ENCODE measurements at places on chromosomes 1 and 21.

DNA sequence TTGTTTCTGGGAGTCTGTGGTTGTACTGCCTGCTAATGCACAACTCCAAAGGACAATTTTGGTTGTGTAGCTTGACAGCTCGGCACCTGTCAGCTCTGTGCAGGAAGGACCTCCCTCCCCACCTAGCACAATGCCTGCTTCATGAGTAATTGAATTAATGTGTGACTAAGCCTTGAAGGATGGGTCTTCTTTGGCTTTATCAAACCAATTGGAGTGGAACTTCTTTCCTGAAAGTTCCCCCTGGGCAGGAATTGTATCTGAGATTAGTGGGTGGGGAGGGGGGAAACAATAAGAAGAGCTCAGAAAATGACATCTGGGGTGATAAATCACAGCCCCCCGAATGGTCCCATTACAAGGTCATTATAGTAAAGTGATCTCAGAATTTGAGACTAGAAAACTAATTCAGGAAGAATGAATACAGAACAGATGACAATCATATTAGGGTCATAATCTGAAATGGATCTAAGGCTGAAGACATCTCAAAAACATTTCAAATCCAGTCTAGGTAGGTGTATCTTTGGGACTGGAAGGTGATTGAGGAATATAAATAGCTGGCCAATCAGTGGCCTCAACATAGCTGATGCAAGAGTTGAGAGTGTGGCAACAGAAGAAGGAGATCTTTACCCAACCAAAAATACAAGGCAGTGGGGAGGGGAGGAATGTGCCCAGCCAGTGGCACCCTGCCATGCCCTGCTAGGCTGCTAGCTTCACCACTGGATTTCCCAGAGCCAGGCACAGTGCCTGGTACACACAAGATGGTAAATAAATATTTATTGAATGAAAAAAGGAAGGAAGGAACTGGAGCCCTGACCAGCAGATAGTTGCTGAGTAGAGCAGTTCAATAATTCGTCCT lies 10.1 kb upstream of the SESN2 start:
- DNase-seq = peak; percentile 56

GRCh38 chr1:160637821-160638539 lies 8.9 kb downstream of the SLAMF1 start:
- no peak for DNase-seq

DNA sequence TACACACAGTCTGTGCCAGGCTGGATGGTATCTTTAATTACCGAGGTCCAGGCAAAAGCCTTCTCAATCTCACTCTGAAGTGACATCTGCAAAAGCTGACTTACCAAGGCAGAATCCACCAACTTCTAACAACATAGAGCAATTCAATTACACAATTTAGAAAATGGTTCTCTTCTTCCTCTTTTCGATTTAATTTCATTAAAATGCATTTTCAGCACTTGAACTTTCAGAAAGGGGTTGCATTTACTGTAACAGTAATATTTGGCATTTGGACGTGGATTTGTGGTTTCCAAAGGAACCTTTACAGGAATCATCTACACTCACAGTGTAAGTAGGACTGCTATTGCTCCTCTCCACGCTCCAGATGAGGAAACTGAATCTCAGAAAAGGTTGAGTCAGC lies 53.3 kb downstream of the ERO1B start:
- DNase-seq = no peak

DNA sequence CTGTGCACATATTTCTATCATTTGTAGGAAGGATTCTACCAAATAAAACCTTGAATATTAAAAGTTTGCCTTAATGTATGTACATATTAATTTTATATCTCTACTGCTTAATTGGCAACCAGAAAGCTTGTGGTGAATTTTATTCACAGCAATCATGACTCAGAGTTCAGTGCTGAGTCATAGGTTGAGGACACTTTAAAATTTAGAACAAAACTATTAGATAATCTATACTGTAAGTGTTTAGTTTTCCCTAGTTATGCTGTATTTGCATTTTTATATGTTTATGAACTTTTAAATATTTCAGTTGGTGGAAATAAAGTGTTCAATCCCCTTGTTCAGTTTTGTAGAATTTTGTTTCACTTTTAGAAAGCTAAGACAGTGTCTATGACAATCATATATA lies 841.5 kb downstream of the KCNT2 start:
- DNase-seq = no peak

DNA sequence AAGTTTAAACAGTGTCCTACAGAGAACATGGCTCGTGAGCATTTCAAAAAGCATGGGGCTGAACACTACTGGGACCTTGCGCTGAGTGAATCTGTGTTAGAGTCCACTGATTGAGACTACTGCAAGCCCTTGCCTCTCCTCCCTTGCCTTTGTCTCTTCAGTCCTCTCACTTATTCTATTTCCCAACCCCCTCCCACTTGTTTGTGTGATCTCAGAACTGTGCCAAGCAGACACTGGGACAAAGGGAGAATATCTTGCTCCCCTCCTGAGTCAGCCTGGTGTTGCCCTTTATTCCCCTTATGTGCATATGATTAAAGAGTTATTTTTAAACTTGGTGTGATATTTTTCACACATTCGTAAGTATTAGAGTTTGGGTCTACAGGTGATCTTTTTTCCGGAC lies 11.1 kb upstream of the RPRD2 start:
- no peak for DNase-seq

DNA sequence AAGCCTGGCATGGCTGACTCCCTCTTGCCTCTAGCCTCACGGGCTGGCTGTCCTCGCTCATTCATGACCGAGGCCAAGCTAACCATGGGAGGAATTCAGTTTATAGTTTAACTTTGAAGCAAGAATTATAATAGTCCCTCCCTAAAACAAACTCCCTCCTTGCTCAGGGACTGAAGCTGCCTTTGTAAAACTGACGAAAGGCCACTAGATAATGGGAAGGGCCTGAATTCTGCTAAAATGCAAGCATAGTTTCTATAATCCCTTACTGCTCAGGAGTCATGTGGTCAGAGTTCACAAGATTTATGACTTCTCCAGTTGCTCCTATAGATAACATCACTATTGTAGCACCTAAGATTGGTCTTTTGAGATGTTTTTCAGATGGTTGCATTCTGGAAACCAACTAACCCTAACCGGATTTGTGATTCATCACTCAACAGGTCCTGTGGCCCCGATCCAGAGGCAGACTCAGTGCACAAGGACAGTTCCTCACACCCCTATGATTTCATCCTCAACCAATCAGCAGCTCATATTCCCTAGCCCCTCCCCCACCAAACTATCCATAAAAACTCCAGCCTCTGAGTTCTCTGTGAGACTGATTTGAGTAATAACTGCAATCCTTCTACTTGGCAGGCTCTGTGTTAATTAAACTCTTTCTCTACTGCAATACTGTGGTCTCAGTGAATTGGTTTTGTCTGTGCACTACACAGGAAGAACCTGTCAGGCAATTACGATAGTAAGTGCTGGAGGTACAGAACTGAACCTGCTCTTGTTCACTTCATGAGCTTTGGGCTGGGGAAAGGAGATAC lies 26.4 kb downstream of the HHIPL2 start:
- no peak for DNase-seq

DNA sequence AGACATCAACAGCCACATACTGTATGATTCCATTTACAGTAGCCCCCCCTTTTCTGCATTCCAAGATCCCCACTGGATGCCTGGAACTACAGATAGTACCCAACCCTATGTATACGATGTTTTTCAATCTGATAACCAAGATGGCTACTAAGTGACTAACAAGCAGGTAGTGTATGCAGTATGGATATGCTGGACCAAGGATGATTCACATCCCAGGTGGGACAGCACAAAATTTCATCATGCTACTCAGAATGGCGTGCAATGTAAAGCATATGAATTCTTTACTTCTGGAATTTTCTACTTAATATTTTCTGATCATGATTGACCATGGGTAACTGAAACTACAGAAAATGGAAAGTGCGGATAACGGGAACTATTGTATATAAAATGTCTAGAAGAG lies 30.0 kb upstream of the MRPS6 start:
- no peak for DNase-seq

DNA sequence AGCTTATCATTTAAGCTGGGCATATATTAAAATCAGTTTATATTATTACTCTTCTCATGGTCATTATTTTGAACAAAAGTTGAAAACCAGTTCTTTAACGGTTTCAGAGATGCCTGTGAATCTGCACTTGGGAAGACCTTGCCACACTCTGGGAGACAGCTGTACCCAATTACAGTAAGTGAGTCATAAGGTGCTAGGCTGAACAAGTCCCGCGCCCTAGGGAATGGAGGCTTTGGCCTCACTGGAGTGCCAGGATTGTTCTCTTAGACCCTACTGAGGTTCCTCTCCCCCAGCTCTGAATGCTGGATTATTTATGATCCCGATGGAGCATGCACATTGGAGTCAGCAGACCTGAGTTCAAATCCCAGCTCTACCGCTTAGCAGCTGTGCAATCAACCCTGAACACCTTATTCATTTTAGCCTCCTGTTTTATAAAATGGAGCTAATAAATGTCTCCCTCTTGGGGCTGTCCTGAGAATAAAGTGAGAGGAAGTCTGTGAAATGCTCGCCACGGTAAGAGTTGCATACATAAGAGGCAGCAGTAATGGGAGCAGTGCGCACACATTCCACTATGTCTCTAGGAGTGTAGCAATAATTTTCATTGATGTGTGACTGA lies 266.2 kb downstream of the FOXD2 start:
- no peak for DNase-seq

- no peak for DNase-seq
Measured at GRCh38 chr1:160813215-160813614, 17.2 kb downstream of the LY9 start.

GRCh38 chr1:233424779-233425178 lies 97.3 kb downstream of the MAP3K21 start:
- DNase-seq = no peak

GRCh38 chr1:36847761-36848160 lies 186.6 kb downstream of the GRIK3 start:
- no peak for DNase-seq

DNA sequence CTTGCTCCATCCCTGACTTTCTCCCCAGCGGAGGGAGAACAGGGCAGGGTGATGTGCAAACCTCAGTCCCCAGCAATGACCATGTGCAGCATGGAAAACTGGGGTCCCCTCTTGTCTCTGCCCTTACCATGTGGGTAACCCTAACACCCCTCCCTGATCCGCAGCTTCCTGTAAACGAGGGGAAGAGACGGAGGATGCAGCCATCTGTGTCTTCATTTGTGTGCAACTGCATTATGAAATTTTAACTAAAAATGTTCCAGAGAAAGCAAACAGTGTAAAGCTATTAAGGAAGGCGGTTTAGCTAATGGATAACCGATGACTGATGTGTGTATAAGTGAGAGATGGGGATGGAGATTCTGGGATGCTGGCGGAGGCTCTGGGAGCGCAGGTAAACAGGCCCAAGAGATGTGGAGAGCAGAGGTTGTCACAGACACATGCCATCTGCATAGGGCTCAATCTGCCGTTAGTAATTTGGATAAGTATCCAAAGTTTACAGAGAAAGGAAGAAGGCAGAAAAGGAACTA lies 206.6 kb downstream of the DSCAM start:
- DNase-seq = no peak

DNA sequence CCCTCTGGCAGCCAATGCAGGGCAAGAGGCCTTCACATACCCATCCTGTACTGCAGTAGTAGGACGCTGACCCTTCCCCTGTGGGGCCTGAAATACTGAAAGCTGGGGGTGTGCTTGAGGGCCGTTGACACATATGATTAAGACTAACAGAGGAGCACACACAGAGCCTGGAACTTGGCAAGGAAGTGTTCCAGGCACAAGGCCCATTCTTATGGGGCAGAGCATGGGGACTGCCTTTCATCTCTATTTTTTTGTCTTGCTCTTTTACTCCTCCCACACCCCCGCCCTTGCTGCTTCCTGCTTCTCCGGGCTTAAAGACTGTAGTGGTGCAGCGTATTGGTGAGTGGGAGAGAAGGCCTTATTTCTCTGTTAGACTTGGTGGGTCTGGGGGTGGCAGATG lies 137.4 kb downstream of the BACH1 start:
- no peak for DNase-seq

DNA sequence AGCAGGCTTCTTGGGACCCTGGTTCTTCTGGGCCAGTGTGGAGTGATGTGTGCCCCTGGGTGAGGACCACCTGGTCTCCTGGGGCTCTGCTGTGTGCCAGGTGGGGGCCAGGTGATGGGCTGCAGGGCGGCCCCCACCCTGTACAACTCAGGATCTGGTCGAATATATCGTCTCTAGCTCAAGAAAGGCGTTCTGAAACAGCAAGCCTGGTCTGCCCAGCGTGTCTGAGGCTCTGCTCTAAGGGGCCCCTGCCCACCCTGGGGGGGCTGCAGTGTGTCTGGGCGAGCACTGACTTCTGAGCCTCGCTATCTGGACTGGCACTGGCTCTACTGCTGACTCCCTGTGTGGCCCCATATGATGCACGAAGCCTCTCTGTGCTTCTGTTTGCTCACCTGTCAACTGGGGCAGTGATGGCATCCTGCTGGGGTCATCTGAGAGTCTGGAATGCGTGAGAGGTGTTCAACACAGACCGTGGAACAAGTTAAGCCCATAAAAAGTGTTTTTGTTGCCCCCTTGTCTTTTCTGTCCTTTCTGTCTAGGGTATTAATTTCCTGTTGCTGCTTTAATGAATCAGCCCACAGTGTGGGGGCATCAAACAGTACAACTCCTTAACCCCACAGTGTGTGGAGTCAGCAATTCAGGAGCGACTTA lies 56.0 kb upstream of the TRAPPC10 start:
- DNase-seq = no peak

GRCh38 chr1:225962440-225962975 lies 21.5 kb upstream of the LEFTY2 start:
- no peak for DNase-seq

GRCh38 chr1:246566813-246567645 lies 773 bp downstream of the CNST start:
- DNase-seq = peak; percentile 49

DNA sequence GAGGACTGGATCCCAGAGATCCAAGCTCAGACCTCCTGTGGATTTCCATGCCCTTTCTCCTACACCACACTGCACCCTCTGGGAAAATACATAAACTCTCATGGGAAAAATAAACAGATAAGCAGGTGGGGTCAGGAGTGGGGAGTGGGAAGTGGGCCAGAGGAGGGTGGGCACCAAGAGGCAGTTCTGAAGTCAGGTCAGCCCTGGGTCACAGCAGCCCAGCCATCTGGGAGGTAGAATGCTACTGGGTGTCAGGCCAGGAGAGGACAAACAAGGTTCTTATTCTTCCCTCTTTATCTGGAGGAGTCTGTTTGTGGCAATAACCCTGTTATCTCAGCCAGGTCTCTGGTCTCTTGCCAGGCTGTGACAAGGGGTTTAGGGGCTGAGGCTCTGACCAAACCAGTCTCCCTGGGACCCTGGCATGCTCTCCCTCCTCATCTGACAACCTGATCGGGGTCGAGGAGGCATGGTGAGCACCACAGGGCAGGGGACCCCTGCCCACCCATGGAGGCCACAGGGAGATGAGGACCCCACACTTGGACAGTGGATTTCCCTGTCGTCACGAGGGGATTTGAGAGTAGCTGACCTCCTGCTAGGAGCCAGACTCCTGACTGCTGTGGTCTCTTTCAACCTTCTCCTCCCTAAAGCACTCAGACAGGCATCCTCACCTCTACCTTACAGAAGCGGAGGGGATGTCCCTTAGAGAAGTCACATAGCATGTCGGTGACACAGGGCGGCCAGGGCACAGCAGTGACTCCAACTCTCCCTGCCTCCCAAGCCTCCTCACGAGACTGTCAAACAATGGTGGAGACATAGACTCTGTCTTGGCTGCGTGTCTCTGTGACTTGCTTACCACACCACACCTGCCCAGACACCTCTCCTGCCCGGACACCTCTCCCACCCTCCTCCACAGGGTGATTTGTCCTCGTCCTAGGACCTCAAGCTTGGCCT lies 51.3 kb upstream of the IFFO2 start:
- no peak for DNase-seq

GRCh38 chr1:8567146-8567545 lies 249.2 kb downstream of the SLC45A1 start:
- no peak for DNase-seq

- DNase-seq = no peak
Measured at GRCh38 chr1:90724361-90724760, 7.3 kb upstream of the BARHL2 start.
